Stimulated activated CD4-positive, alpha-beta T cell treated with anti-CD3 and anti-CD28 coated beads, Interleukin-15, amount 100 ng/mL, for 1 hour (primary cell): ENCODE measurements at places on chromosomes 6 and 20.

DNA sequence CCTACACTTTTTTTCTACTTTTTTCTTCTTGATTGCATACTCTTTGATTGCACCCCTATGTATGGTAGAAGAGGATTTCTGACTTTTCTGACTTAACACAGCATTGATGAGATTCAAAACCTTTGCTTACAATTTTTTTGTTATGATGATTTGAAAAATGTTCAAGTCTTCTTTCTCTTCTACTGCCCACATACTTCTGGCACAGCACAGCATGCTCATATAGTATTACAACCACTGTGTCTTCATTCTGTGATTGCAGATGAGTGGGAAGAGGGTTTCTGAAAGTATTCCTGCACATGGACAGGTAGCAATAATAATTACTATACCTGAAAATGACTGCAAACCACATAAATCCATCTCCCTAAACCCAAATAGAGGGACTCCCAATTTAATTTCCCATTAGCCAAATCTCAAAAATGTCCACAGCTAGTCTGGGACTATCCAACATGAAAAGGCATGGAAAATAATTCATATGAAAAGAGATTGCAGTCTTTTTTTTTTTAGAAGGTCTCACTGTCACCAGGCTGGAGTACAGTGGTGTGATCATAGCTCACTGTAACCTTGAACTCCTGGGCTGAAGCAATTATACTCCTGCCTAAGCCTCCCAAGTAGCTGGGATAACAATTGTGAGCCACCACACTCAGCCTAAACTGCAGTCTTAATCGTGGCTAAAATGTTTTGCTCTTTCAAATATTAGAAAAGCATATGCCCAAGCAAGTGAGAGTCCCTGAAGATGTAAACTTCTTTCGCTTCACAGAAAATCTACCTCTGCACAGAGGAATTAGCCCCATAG lies 15.9 kb upstream of the TENT5A start:
- DNase-seq = no peak

DNA sequence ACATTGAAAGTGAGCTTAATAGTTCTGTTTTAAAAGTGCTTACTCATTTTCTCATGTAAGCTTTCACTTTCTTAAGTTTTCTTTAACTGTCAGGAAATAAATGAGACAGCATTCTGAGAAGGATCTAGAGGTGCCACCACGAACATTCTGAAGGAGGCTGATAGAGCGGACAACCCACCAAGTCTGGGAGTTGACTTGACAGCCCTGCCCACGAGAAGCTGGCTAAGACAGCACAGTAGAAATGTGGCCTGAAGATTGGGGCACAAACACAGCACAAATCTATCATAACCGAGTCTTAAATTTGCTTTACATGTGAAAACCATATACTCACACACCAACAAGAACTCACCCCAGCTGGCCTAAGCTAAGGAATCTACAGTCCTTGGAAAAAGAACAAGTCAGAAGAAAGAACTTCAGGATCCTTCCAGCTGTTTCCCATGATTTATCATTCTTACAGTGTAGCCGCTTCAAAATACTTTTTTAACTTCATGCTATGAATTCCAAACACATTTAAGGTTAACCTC lies 144.2 kb upstream of the TNFAIP3 start:
- DNase-seq = no peak

DNA sequence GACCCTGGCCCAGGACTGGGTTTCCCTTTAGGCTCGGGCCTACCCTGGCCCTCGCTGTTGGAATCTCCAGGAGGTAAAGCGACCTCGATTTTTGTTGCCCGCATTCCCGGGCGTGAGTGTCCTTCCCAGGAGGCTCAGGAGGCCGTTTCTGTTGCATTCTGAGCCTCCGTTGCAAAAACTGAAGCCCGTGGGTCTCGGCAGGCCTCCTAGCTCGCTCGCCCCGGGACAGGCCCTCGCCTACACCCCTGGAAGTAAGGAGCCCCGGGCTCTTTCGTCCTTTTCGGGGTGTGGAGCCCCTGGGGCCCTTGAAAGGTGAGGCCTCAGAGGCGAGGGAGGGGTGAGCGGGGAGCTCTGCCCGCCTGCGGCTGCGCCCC lies 2.3 kb downstream of the NR2E1 start:
- DNase-seq = no peak

- DNase-seq = no peak
Observed at GRCh38 chr6:106086814-106087175, 659 bp downstream of the PRDM1 start.

DNA sequence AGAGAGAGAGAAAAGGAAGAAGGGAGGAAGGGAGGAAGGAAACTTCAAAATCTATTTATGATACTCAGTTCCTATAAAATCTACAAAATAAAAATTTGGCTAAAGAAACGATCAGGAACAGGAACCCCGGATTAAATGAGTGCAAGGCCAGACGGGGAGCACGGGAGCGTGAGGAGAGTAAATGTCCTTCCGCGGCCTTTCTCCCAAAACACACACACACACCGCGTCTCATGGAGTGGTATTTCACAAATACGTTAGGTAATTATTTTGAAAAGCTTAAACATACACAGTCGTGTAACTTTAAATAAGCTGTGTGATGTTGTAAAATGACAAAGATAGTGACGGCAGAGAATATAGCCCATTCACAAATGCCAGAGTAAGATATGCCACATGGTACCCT lies 125.7 kb upstream of the AFDN start:
- no peak for DNase-seq

GRCh38 chr6:33856655-33857054 lies 52.9 kb upstream of the MLN start:
- DNase-seq = peak; percentile 10

DNA sequence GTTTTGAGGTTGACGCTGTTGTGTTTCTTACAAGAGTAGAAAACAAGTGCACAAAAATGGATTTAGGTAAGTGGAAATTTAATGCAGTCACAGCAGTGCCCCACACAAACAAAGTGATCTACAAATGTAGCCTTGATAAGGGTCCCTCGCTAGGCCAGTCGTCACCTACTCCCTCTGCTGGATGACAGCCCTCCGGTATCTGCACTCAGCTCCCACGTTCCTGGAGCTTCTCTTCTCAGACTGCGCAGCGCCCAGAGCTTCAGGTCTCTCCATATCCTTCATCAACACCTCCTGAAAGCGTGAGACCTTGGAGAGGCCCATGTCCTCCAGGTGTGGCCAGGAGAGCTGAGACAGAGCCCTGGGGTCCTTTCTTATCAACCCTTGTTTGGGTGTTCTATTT lies 58.3 kb upstream of the MAP3K4 start:
- no peak for DNase-seq

DNA sequence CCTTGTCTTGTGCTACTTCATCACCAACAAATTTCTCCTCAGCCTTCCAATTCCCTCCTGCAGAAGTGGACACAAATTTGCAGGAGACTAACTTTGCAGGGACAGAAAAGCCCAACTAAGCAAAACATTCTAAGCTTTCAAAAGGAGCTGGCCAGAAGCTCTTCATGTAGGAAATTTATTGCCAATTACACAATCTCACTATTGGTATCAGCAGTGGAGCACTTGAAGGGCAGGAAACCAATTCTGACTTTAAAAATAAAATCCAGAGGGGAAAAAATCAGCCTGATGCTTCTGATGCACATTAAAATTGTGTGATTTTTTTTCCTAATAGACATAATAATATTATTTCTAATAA lies 193.3 kb downstream of the LY86 start:
- DNase-seq = no peak

GRCh38 chr6:154161689-154162088 lies 122.6 kb downstream of the OPRM1 start:
- DNase-seq = no peak

GRCh38 chr6:162670345-162670744 lies 57.2 kb downstream of the PRKN start:
- no peak for DNase-seq
